Fibroblast of the aortic adventitia (primary cell): ENCODE measurements at places on chromosomes 16 and 17. TPM values are rescaled to one million over a fixed set of nuclear protein-coding genes. Genes with fewer than 3 reads are reported as not detected.

DNA sequence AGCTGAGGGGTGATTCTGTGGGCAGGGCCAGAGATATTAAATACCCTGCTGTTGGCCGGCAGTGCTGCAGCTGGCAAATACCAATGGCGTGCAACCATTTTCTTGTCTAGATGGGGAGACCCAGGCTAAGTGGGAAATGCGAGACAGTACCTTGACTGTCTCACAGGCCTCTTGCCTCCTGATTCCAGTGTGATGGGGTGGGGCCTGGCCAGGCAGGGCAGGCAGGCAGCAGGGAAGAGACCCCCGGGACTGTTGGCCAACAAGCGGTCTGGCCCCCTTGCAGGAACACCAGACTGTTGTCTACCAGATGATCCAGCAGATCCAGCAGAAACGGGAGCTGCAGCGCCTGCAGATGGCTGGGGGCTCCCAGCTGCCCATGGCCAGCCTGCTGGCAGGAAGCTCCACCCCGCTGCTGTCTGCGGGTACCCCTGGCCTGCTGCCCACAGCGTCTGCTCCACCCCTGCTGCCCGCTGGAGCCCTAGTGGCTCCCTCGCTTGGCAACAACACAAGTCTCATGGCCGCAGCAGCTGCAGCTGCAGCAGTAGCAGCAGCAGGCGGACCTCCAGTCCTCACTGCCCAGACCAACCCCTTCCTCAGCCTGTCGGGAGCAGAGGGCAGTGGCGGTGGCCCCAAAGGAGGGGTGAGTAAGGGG is 5.7 kb upstream of the CISD3 start:
- DNase-seq: no peak

DNA sequence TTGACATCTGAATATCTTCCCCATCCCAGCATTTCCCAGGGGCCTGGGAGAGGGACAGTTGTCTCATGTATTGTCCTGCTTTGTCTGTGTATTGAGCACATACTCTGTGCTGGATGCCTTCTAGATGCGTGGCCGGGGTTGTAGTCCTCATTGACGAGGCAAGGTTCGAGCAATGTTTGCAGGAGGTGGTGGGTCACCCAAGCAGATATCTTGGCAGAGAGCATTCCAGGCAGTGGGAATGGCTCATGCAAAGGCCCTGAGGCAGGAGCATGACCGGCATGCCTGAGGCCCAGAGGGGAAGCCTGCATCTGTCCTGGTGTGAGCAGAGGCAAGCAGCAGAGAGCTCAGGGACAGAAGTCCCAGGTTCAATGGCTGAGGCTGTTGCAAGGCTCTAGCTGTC is 17.5 kb downstream of the KRT33A start:
- DNase-seq: no peak

GRCh38 chr16:89574681-89575246 is 794 bp upstream of the CPNE7 start:
- peak; percentile 65 for DNase-seq

- DNase-seq: peak; percentile 94
Observed at GRCh38 chr17:7889166-7889955, 772 bp downstream of the CHD3 start.

DNA sequence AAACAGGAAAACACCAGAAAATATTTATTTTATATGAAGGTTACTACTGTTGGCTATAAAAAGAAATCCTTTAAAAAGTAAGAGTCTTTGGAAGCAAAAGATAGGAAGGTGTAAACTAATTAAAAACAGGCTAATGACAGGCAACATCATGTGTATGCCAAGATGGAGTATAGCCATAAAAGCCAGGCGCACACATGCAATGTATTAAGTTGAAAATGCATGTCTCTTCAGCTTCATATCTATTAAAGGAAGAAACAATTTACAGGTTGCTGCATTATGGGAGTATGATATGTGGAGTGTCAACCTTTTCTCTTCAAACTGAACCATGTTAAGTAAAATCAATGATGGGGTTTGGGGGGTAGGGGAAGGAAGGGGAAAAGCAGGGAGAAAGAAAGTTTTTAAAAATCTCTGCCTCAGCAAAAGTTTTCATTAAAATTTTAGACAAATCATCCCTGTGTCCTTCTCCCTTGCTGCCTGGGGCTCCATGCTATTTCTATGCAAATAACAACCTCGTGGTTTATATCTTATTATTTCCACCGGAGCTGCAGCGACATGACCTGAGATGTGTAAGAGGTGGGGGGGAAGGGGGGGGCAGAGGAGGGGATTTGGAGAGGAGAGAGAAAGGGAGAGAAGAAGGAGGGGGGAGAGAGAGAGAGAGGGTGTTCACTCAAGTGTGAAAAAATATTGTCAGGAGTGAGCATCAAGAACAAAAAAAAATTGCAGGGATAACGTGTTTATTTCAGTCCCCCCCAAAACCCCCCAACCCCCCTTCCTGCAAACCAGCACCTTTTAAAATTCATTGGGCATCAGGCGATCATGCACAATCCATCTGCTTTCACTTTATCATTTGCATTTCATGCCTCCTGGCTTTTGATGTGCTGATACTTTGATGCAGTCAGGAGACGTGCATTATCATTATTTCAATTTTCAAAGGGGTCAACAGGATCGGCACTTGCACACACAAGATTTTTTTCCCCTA is 197.6 kb downstream of the AATF start:
- DNase-seq: no peak

Gene ADAM11
- total RNA-seq: 0.36 and 1.9 TPM in 2 replicates

DNA sequence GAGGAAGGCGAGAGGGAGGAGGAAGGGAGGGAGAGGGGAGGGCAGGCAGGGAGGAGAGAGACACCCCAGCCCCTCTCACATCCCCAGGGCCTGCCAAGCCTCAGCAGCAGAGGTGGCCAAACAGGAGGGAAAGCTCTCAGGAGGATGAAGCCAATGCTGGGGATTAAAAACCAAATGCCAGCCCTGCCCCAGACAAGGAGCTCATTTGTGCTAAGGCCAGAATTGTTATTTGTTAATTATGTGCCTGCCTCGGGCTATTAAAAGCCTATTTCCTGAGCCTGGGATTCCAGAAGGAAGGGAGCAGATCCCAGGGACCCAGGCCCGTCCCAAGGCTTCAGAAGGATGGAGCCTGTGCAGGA is 27.9 kb upstream of the GINS2 start:
- no peak for DNase-seq

Gene ETV4
- total RNA-seq: 0.41 and 6.1 TPM in 2 replicates

Gene GLP2R
- total RNA-seq: 0.16 TPM in 1 of 2 replicates, not detected in the other

- DNase-seq: no peak
Observed at GRCh38 chr17:36926226-36926625, 11.0 kb upstream of the LHX1 start.

GRCh38 chr16:12295395-12295794 is 318.9 kb downstream of the SNX29 start:
- DNase-seq: peak; percentile 14

DNA sequence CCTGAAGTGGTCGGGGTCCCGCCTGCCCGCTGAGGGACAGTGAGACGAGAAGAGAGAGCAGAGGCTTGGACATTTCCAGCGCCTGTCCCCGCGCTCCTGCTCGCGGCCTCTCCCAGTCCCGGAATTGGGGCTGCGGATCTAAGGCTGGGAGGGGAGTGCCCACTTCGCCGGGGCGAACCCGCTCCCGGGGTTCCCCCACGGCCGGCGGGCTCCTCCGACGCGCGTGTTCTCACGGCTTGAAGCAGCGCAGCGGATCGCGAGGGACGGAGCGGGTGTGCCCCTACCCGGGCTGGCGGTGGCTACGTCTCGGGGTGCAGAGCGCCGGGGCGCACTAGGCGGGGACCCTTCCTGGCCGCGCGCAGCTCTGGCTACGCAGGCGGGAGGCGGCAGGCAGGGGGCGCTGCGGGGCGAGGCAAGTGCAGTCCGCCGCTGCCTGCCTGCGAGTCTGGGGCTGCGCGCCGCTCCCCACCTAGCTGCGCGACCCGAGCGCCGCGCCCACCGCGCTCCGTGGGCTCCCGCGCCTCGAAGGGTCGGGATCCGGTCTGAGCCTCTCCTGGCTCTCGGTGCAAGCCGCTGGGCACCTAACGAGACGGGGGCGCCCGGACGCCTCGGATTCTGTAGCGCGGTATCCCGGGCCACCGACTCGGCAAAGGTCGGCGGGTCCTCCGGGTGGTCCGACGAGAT is 1.2 kb downstream of the NGFR start:
- peak; percentile 37 for DNase-seq

DNA sequence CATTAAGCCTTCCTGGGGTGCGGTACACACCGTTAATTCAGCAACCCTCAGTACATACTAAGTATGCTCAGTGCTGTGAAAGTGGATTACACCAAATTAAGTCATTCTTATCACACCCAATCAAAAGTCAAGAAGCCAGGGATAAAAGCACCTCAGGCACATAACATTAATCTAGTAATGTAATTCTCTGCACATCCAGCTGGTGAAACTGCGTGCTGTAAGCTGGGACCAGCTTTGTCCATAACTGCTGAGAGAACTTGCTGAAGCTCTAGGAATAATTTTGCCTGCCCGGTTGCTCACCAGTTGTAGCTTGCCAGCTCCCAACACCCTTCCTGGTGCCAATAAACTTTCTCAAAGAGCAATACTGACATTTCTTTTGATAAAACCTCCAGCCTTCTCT is 44.9 kb downstream of the SLC47A1 start:
- peak; percentile 15 for DNase-seq

GRCh38 chr16:25126820-25127232 is 15.3 kb downstream of the LCMT1 start:
- DNase-seq: peak; percentile 90

Gene MNT
- 12.2 and 17.7 TPM in 2 replicates for total RNA-seq

Gene SF3B3
- 39.1 and 184 TPM in 2 replicates for total RNA-seq

DNA sequence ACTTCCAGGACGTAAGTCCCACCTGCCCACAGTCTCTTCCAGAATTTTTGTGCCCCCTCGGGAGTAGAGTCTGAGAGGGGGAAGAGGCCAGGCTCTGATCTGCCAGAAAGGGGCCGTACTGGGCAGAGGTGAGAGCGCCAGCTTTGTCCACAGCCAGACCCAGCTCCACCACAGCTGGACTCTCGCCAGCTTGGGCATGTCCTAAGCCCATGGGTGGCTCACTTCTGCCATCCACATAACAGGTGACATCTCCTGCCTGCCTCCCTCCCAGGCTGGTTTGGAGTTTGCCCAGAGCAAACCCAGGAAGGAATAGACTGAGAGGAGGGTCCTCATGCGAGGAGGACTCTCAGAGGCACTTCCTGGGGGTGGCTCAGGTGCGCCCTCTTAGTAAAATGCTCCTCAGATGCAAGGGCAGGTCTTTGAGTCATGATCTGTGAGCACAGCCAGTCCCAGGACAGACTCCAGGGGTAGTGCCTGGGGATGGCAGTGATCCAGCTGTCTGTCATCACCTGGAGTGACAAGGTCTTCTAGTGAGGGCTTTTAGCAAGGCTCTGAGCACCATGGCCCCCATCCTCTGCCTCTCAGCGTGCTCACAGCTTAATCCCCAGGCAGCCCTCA is 89.2 kb downstream of the AMFR start:
- DNase-seq: no peak

DNA sequence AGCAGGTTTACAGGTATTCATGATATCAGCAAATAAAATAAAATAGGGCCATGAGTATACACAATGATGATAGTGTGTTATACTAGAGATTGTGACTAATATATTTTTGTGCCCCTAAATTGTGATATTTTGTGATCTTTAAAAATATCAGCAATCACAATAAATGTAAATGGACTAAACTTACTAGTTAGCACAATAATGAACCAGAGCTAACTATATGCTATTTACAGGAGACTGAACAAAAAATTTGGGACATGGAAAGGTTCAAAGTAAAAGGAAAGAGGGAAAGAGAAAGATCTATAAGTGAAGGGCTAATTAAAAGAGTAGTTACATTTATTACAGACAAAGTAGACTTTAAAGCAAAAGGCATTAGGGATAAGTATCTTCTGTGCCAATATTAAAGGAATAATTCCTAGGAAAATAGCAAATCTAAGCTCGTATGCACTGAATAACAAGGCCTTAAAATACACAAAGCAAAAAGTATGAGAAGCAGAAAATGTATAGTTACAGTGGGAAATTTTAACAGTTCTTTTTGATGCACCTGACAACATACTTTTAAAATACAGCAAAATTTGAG is 5.0 kb upstream of the MSI2 start:
- DNase-seq: no peak

Gene GAS7
- total RNA-seq: 7.0 and 22.2 TPM in 2 replicates

- no peak for DNase-seq
Observed at GRCh38 chr16:83843657-83844056, 35.9 kb downstream of the HSBP1 start.

DNA sequence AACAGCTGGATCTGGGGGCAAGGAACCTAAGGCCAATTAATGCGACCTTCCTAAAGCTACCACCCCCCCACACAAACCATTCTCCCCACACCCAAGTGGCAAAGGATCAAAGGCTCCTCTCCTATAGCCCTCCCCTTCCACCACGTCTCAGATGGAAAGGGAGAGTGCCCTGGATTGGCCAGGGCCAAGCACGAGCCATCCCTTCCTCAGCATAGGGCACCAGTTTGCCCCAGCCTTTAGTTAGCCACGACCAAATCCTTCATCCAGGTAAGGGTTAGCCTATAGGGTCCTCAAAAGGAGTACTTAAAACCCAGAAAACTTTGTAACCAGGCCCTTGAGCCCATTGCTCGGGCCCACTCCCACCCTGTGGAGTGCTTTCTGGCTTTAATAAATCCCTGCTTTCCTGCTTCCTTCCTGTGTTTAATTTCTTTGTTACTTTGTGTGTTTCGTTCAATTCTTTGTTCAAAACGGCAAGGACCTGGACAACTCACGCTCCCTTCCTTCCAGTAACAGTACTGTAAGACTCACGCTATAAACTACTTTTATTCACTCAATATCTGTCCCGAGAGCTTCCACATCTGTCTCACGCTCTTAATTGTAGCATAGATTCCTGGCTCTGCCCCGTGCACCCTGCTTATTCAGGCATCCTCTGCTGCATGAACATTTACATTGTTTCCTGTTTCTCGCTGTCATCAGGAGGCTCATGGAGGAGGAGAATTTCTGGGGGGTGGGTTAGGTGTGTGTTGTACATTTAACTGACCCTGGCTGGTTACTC is 62.3 kb downstream of the TNFRSF13B start:
- DNase-seq: no peak

DNA sequence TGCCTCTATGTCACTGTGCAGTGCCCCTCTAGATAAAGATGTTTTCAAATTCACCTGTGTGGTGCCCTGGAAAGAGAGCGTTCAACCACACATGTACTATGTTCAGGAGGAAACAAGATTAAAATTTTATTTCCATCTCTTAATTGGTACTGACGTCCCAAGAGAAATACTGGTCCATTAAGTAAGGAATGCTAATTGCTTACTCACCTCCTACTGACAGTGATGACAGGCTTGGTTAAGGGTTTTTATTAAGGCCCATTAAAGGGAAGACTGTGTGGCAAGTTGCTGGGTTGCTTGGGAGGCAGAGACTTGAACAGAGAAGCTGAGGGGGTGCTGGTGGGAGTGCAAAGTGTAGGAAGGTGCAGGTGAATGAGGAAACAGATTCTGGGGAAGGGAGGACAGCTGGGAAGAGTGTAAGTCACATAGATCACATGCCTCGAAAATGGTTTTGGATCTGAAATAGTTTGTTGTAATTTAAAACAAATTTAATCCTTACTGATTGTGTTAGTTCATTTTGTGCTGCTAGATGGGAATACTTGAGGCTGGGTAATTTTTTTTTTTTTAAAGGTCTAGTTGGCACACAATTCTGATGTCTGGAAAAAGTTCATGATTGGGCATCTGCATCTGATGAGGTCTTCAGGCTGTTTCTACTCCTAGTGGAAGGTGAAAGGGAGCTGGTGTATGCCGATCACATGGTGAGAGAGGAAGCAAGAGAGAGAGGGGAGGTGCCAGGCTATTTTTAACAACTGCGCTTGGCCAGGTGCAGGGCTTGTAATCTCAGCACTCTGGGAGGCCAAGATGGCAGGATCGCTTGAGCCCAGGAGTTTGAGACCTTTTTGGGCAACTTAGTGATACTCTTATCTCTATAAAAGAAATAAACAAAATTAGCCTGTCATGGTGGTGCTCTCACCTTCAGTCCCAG is 140.5 kb downstream of the CACNG3 start:
- no peak for DNase-seq

- no peak for DNase-seq
Observed at GRCh38 chr17:46024590-46024989, 25.5 kb downstream of the STH start.

Gene SCGB1C2
- not detected in 2 replicates for total RNA-seq
